ENCODE measurements at places on chromosomes 7 and 10.

GRCh38 chr7:100372256-100372655 lies 1.0 kb upstream of the PILRA start:
- DNase-seq = no peak

DNA sequence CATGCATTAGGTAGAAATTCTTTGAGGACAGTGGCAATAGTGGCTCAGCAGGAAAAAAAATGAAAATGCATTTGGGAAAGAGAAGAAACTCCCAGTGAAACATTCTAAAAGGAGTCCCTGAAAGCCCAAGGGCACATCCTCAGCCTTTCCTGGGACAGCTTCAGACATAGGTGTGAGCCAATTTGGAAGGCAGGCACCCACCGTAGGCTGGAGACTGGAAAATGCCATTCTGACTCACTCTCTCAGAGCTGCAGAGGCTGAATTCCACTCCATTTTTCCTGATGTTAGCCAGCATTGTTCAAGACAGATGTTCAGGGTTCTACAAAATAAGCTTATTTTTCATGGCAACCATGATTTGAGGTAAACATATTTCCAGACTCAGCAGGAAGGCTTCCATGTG lies 379.0 kb upstream of the FZD8 start:
- no peak for DNase-seq

GRCh38 chr7:33649476-33650441 lies 255.6 kb upstream of the BMPER start:
- no peak for DNase-seq

- DNase-seq = no peak
These were observed 87.3 kb downstream of the ODAD2 start for GRCh38 chr10:27911539-27911938.

GRCh38 chr10:118506671-118507590 lies 88.5 kb downstream of the PRLHR start:
- no peak for DNase-seq

GRCh38 chr10:69567920-69568319 lies 5.3 kb downstream of the NEUROG3 start:
- DNase-seq = no peak

GRCh38 chr7:96118449-96119001 lies 203.4 kb downstream of the SLC25A13 start:
- DNase-seq = no peak
